ENCODE measurements at places on chromosomes 2 and 18.

DNA sequence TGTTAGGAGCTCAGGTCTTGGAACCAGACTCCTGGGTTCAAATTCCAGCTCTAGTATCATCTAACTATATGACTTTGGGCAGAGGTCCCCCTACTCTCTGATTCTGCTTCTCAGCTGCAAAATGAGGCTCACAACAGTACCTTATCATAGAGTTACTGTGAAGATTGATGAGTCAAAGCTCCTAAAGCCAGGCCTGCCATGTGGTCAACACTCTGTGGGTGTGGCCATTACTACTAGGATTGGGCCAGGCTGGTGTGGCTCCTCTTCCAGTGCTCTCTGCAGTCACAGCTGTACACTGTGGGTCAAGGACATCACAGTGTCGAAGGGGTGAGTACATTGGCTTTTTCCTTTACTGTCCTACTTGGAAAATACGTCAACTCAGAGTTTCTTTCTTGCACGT, 22.6 kb downstream of the CAPN13 start:
- DNase-seq, result no peak

DNA sequence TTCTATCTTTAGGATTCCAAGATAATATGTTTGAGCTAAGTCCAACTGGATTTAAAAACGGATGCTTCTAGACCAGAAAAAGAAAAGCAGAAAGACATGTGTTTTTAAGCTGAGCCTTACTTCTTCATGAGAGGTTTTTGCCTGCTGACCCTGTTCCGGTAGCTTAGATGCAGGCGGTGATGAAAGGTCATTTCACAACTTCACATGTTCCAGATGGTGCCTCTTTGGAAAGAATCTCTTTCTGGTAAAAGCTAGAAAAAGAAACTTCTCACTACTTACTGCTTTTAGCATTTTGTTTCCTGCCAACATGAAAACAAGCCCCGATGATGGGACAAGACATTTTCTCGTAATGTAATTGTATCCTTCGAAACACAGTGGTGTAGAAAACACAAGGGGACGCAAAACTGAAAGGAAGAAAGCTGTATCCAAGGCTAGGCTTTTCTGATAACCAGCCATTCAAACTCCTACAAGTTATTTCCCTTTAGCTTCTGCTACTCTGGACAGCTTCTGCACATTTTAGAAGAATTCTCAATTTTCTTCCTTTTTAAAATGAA, 407.3 kb upstream of the LYPD1 start:
- DNase-seq, result no peak

DNA sequence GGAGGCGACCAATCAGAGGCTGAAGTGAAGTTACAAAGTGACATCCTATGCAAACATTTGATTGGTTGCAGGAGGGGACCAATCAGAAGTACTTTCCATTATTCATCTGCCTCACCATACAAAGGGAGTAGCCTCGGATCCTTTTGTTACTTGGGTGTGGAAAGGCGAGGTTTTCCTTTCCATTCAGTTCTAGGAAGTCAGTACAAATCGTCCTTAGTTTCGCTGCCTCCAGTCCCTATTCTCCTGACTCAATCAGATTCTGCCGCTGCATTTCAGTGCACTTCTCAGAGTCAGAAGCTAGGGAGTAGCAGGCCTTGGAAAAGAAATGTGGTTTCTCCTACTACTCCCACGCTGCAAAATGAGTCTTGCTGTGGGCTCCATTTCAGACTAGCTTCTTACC, 149.4 kb downstream of the DTNA start:
- DNase-seq, result no peak

DNA sequence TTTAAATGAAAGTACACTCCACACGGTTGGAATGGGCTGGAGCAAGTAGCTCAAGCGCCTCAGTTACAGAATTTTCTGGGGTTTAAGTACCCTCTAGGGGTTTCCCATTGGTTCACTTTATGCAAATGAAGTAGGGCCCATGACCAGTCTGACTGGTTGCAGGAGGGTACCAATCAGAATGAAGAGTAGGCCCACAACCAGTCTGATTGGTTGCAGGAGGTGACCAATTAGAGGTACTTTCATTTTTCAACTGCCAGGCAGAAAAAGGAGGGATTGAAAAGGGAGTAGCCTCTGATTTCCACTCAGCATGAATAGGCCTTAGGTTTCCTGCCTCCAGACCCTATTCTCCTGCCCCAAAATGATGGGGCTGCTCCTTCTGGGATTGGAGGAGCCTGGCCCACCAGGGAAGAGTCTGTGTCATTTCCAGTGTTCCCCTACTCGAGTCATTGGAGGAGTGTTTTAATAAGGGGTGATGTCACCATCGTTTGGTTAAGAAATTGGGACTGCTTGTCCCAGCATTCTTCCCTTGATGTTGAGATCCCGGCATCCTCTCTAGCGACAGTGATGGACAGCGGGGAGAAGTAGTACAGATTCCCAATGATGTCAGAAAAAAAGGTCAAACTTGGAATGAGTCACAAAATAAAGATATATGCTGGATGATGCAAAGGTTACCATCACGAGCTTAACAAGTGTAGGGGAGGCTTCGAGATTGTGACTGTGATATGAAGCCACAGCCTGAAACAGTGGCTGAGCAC, 210.4 kb downstream of the SH3BP4 start:
- no peak for DNase-seq

DNA sequence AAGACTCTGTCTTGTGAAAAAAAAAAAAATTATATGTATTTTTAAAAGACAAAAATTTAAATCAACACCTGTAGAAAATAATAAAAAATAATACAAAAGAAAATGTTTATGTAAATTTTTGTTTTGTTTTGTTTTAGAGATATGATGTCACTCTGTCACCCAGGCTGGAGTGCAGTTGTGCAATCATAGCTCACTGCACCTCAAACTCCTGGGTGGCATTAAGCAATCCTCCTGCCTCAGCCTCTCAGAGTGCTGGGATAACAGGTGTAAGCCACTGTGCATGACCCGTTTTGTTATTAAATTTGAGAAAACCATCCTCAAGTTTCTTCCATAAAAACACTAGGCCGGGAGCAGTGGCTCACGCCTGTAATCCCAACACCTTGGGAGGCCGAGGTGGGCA, 56.2 kb upstream of the B3GNT7 start:
- no peak for DNase-seq

DNA sequence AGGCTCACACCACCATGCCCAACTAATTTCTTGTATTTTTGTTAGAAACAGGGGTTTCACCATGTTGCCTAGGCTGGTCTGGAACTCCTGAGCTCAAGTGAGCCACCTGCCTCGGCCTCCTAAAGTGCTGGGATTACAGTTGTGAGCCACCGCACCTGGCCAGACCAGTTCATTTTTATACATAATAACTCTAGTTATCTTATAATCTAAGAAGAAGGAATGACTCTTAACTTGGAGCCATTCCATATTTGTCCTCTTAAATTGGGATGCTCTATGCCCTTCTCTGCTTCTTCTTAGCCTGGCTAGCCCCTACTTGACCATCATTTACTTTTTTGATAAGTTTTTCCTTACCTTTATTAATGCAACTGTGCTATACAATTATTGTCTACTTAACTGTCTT, 2.9 kb downstream of the RBM44 start:
- DNase-seq, result no peak

GRCh38 chr2:221844212-221845020, 272.3 kb upstream of the EPHA4 start:
- DNase-seq, result no peak

GRCh38 chr2:10954856-10955818, 43.4 kb downstream of the KCNF1 start:
- DNase-seq, result no peak

- no peak for DNase-seq
Observed at GRCh38 chr18:70321616-70322015, 32.8 kb downstream of the SOCS6 start.

DNA sequence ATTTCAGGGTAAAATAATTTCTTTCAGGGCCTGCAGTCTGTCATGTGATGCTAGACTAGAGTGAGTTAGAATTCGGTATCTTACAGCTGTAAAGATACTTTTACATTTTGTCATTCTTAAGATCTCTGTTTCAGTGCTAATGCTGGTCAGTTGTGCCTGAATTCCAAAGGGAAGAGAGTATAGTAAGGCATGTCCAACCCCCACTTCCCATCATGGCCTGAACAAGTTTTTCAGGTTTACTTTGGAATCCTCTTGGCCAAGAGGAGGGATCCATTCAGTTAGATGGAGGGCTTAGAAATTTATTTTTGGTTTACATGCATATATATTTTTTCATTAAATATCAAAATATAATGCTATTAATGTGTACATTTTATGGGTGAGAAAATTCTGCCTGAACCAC, 596.6 kb downstream of the XIRP2 start:
- no peak for DNase-seq

DNA sequence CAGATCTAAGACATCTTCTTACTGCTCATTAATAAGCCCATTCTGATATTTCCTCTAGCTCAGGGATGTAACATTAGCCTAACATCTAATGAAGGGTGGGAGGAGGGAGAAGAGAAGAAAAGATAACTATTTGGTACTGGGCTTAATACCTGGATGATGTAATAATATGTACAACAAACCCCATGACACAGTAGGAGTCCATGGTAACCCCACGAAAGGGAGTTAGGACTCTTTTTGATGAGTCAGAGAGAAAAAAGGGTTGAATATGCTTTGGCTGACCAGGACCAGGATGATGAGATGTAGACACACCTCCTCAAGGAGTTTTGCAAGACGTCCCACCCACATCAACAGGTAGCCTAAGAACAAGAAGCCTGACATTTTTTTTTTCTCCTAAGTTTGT, 34.4 kb upstream of the DLX2 start:
- no peak for DNase-seq

DNA sequence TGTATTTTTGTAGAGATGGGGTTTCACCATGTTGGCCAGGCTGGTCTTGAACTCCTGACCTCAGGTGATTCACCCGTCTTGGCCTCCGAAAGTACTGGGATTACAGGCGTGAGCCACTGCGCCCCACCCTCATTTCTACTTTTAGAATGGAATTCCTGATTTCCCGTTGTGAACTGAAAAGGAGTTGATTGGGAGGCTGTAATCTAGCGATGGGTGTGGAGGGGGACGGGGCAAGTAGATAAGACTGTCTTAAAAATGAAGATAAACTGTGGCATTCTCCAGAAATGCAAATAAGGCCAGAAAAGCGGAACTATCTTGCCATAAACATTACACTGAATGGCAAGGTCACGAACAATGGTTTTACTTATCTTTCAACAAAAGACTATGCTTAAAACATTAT, 135.4 kb downstream of the TRIB2 start:
- DNase-seq, result no peak

GRCh38 chr2:199470672-199471442, 13.1 kb upstream of the SATB2 start:
- no peak for DNase-seq

GRCh38 chr2:73163483-73164367, 38.6 kb upstream of the NOTO start:
- peak; percentile 40 for DNase-seq

DNA sequence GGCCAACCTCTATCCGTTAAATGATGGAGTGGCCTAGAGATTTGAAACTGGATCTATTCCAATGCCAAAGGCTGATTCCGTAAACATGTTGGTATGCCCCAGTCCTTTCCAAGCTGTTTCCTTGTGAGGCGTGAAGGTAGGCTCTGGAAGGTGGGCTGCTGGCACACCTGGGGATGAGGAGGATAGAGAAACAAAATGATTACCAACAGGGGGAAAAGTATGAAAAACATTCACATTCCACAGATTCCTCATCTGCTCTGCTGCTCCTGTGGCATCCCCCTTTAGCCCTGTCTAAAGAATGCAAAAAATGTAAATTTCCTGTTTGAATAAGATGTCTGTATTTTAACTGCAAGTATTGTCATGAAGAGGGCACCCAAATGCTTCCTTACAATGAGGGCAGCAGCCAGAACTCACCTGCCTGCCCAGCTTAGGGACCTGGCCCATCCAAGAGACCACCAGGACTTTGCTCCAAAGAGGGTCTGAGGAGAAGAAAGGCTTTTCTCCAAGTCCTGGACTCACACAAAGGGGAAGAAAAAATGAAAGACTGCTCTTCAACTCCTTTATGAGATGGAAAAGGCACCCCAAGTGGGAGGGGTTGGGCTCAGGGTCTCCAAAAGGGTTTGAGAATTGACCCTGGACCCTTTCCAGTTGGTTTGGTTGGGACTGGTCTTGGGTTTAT, 132.3 kb upstream of the PELI1 start:
- no peak for DNase-seq

GRCh38 chr18:31420032-31420431, 27.5 kb upstream of the DSG3 start:
- no peak for DNase-seq

GRCh38 chr2:37173741-37174140, 14.7 kb downstream of the SULT6B1 start:
- no peak for DNase-seq

- DNase-seq, result no peak
Observed at GRCh38 chr2:174623690-174624089, 26.1 kb upstream of the WIPF1 start.

DNA sequence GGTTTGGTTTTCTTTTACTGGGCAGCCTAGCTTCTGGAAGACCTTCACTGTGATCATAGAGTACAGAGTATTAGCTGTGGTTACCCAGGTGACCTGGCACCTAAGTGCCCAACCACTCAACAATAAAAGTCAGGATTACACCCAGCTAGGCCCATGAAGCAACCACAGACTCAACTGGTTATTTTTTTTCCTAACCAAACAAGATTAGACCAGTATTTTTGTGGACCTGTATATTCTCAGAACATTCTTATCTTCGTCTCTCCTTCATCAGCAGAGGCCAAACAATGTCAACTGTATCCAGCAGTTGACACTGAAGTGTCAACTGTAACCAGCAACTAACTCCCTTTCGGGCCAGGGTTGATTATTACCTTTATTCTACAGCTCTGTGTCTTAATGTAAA, 289.2 kb upstream of the SLC39A10 start:
- DNase-seq, result no peak

DNA sequence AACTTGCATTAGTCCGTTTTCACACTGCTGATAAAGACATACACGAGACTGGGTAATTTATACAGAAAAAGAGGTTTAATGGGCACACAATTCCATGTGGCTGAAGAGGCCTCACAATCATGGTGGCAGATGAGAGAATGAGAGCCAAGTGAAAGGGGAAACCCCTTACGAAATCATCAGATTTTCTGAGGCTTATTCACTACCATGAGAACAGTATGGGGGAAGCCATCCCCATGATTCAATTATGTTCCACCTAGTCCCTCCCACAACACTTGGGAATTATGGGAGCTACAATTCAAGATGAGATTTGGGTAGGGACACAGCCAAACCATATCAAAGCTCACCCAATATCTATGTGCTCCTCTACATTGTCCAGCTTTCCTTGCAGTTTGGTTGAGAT, 16.0 kb upstream of the SERPINE2 start:
- DNase-seq, result no peak

- DNase-seq, result no peak
Observed at GRCh38 chr2:43724728-43725526, 48.7 kb upstream of the C1GALT1C1L start.

DNA sequence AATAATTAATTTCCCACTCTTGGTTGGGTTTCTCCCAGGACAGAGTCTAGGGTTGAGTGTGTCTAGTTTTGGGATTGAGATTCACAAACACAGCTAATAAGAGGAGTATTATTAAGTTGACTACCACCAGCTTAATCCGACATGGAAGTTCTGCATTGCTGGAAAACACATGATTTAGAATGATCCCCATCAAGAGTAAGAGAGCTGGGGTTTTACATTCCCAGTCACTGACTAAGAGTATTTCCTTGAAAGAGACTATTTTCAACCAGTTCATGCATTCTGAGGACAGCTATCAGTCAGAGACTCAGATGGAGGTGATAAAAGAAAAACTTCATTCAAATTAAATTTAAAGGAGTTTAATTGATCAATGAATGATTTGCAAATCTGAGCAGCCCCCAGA, 334.6 kb upstream of the LRATD1 start:
- DNase-seq, result no peak

GRCh38 chr2:23028106-23028505, 356.9 kb upstream of the KLHL29 start:
- DNase-seq, result no peak

All from non-pigmented ciliary epithelial cell (primary cell).